ENCODE measurements at places on chromosomes 2 and 18.
A peak's percentile ranks its signal among the peaks of the same experiment; 100 is the strongest.

GRCh38 chr2:205424326-205424725 lies 258.0 kb upstream of the NRP2 start:
- no peak for DNase-seq

DNA sequence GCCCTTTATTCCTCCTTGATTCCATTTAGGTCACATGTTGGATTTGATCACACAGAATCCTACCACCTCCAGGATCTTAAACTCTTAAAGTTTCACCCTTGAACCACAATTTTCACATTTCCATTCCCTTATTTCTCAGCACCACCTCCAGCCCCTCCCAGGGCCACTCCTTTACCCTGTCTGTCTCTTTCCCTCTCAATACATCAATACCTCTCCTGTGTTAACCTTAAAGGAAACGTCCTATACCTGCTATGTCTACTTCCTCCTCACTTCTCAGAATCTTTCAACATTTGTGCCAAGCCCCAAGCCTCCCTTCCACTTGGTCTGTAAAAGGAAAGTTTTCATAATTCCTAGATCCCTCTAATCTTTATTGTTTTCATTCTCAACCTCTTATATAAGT lies 158.8 kb downstream of the BAZ2B start:
- DNase-seq = no peak

- DNase-seq = no peak
These were observed 98.0 kb downstream of the ANKRD44 start for GRCh38 chr2:197212344-197213262.

GRCh38 chr18:33706391-33706790 lies 128.4 kb downstream of the ASXL3 start:
- peak; percentile 58 for DNase-seq

GRCh38 chr18:12239431-12239830 lies 14.7 kb upstream of the CIDEA start:
- no peak for DNase-seq

DNA sequence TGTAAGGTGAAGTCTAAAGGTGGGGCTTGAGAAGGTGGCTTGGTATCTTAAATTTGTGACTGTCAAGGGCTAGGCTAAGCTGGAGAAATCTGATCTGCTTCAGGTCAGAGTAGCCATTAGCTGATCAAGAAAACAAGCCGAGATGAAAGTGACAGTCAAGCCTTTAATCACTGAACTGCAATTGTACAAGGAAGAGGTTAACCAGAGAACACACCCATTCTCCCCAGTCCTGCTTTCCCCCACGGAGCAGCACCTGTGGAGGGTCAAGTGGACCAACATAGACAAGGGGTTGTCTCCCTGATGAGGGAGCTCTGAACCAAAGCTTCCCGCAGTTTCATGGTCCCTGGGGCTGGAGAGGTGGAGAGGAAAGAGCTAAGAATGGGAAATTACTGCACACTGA lies 901.2 kb downstream of the DCC start:
- DNase-seq = no peak

GRCh38 chr2:158484892-158485556 lies 28.3 kb downstream of the PKP4 start:
- no peak for DNase-seq

DNA sequence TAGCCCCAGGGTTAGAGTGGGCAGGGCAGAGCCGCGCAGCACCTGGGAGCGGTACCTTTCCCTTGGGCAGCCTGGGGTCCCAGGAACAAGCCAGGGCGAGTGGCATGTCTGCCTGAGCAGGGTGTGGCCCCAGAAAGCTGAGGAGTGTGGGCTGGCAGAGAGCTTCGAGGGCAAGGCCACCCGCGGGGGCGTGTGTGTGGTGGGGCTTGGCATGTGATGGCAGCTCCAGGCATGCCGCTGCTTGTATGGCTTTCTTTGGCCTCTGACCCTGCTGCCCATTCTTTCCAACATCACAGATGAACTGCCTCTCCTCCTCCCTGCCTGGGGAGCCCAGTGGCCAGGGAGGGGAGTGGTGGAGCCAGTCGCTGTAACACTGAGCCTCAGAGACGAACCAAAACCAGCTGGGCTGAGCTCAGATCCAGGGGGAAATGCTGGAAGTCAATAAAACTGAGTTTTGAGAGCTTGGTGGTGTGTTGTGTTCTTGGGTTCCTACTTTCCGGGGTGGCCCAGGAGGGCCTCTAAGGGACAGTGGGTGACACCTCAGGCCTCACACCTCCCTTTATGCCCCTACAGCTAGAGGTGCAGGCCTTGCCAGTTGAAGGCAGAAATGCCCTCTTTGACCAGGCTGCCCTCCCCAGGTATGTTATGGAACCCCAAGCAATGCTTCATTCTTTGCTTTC lies 7.4 kb downstream of the DNAJB2 start:
- peak; percentile 85 for DNase-seq

GRCh38 chr2:216884347-216884746 lies 24.5 kb upstream of the TNP1 start:
- no peak for DNase-seq

- DNase-seq = peak; percentile 48
These were observed 64.0 kb downstream of the MBP start for GRCh38 chr18:77068321-77069312.

GRCh38 chr2:40321016-40321623 lies 130.8 kb downstream of the SLC8A1 start:
- no peak for DNase-seq

DNA sequence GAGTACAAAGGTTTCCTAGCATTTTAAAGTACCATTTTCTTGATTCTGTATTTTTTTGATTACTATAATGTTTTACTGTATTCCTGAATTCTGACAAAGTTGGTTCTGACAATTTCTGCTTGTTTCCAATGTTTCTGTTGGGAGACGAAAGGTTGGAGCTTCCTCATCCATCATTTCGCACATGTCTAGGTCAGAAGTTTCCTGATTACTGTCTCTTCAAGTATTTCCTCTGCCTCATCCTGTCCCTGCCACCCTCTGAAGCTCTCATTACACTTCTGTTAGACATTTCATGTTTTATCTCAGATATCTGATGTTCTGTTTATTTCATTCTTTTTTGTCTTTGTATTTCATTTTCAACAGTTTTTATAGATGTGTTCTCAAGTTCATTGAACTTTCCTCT lies 895.8 kb downstream of the TSN start:
- no peak for DNase-seq

DNA sequence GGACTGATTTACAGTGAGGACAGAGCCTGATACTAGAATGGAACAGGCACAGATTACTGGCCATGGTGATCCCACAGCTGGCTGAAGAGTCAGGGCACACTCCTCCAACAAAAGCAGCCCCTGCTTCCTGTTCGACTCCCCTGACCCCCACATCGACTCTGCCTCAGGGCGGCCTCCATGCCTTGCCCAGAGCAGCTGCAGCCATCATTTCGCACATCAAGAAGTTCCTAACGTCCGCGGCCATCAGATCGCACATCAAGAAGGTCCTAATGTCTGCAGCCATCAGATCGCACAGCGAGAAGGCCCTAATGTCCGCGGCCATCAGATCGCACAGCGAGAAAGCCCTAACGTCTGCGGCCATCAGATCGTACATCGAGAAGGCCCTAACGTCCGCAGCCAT lies 192.8 kb upstream of the PXDN start:
- no peak for DNase-seq

DNA sequence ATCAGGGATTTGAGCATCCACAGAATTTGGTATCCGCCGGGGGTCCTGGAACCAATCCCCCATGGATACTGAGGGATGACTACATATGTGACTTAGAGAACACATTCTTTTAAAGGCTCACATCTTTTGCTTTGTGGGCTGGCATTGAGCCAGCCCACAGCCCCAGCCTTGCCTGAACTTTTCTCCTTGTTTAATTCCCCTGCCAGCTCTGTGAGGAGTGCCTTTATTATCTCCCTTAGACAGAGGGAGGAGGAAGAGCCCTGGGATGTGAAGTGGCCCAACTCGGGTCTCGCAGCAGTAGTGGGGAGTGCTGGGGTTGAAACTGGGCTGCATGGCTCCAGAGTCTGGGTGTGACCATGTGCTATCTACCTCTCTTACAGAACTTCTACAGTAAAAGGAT lies 7.6 kb downstream of the TTC39C start:
- no peak for DNase-seq

- peak; percentile 30 for DNase-seq
These were observed 210.9 kb upstream of the PKDCC start for GRCh38 chr2:41836948-41837347.
